T follicular helper cell (primary cell): ENCODE measurements at places on chromosomes 2 and 18.
A peak's percentile ranks its signal among the peaks of the same experiment; 100 is the strongest.

- DNase-seq: peak; percentile 5
These were observed 516 bp downstream of the EIF2AK2 start for GRCh38 chr2:37156071-37156856.

DNA sequence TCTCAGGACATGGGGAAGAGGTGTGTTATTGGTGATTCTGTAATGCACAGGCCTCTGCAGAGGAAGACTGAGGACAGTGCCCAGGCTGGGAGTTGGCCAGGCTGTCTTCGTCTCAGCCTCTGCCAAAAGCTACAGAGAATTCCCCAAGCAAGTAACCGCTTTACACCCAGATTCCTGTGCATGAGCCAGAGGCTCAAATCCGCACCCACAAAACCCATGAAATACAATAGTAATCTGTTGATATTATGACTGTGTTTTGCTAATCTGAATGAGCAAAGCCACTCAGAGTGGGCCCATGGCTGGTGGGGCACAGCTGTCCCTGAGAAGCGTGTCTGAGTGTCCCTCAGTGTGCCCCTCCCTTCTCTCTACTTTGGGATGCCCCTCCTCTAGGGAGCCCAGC, 149.5 kb upstream of the PXDN start:
- DNase-seq: no peak

- no peak for DNase-seq
These were observed 221.3 kb downstream of the BCL2 start for GRCh38 chr18:63098018-63098981.

GRCh38 chr2:217790681-217791392, 212.0 kb downstream of the TNS1 start:
- no peak for DNase-seq

DNA sequence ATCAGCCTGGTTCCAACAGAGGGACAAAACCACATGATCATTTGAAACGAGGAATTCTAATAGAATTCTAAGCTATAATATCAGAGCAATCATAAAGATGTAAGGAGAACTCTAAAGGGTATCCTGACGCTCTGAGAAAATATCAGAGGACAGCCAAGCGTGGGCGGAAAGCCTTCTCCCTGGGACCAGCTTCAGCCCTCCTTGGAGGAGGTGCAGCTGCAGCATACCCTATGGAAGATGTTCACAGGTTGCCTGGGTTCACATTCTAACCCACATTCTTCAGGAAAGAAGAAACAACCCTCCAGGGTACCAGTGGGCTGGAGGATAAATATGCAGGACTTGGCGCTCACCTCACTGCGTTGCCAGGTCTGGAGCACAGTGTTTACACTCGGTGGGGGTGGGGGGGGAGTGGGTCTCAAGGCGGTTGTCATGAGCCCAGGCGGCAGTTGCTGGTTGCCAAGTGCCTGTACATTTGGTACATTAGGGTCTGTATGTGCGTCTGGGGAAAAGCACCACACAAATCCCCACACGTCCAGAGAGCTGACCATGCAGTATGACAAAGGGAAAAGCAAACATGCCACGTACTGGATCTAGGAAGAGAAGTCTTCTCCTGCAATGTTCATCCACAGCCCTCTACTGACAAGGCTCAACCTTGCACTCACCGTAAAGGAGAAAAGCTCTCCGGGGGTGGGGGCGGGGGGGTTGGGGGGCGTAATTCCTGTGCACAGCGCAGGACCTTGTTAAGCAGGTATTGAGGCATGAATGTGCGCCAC, 80.5 kb downstream of the CDH19 start:
- DNase-seq: no peak
